ENCODE measurements at places on chromosomes 16 and 17.

DNA sequence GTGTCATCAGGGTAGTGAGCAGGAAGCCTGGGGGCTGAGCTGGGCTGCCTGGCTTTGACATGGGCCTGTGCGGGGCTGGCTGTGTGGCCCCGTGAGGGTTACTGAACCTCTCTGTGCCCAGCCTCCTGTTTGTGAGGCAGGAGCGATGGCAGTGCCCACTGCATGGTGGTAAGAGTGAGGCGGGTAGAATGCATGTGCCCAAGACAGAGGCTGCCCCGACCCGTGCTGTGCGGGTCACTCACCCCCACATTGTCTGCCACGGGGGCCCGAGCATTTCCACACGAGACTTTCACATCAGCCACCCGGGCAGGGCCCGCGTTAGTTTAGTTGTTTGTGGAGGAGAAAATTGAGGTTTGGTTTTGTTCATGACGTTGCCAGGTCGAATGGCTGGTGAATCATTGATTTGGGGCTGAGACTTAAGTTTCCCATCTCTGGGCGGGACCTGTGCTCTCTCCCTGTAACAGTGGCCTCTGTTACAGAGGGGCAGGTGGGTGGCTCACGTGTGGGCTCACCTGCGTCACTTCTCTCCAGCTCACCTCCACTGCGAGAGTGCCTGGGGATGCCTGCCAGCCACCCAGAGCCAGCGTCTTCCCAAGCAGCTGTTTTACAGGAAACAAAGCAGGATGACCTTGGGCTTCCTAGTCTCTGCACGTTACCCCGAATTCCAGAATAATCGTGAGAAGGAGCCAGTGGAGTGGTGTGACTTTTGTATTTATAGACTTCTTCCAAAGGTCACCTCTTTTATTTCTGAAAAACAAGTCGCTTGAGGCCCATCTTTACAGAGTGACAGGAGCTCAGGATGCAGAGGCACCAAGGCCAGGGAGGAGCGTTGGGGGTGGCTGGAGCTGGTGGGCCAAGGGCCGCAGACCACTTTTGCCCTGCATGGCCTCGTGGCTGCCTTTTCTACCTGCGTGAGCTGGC, 150.6 kb downstream of the RPTOR start:
- H3K27ac ChIP-seq: no peak overlapping the region
- no peaks in the 10 kb centered on the region for H3K27me3 ChIP-seq
- DNase-seq: no peak
- H3K36me3 ChIP-seq: no peaks in the 10 kb centered on the region
- no peak overlapping the region for H3K4me3 ChIP-seq

DNA sequence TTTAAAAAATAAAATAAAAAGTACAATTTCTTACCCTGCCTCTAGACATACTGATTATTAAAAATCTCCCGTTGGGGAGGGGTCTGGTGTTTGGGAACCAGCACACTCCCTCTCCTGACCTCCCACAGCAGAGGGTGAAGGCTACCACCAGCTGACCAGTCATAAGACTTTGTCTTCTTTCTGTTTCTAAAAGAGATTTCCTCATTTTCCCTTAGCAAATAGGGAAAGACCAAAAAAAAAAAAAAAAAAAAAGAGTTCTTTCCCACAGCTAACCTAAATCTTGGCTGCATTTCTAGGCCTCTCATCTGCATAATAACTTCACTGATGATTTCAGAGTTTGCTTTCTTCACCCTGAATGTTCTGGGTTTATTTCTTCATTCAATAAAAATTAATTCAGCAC, 30.3 kb downstream of the CDK5RAP3 start:
- H3K4me1 ChIP-seq: no peaks in the 10 kb centered on the region
- H3K4me3 ChIP-seq: no peak overlapping the region
- no peak for DNase-seq
- H3K27ac ChIP-seq: no peak overlapping the region
- H3K27me3 ChIP-seq: no peaks in the 10 kb centered on the region
- no peaks in the 10 kb centered on the region for H3K36me3 ChIP-seq

- peaks cover 10% of the 10 kb centered on the region for H3K27me3 ChIP-seq
- H3K27ac ChIP-seq: no peak overlapping the region
- DNase-seq: no peak
- H3K4me3 ChIP-seq: no peak overlapping the region
Measured at GRCh38 chr16:51119556-51119955, 31.5 kb downstream of the SALL1 start.

DNA sequence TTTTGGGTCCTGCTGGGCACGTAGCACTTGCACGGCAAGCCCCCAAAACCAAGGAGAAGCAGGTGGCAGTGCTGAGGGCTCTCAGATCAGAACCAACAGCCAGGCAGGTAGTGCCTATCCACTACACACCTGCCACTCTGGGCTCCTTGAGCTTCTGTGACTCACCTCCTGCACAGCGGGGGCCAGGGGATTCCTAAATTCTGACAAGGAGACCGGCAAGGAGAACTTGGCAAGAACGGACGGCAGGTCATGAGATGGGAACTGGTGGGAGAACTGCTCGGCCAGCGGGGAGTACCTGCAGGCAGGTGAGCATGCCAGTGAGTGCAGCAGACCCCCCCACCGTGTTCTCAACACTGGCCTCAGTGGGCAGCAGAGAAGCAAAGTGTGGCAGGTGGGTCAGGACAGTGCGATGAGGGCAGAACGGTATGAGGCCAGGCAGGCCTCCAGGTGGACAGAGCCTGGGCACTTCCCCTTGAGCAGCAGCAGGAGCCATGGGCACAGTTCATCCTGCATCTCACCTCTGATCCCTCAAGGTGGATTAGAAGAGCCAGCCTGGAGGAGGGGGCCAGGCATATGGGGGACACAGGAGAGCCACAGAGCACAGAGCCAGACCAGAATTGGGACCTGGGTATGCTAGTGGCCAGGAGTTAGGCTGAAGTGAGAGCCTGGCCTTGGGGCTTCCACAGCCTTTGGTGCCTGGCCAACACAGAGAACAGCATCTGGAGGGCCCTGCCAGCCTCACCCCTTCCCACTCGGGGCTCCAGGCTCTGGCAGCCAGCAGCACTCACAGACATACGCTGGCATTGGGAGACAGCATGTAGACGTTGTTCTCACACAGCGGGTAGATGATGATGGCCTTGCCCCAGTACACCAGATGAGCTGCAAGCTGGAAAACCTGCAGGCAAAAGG, 14.7 kb downstream of the MPG start:
- peaks cover 2% of the 10 kb centered on the region for H3K36me3 ChIP-seq
- no peaks in the 10 kb centered on the region for H3K27me3 ChIP-seq
- H3K27ac ChIP-seq: no peak overlapping the region
- no peak for DNase-seq
- H3K4me3 ChIP-seq: no peak overlapping the region

DNA sequence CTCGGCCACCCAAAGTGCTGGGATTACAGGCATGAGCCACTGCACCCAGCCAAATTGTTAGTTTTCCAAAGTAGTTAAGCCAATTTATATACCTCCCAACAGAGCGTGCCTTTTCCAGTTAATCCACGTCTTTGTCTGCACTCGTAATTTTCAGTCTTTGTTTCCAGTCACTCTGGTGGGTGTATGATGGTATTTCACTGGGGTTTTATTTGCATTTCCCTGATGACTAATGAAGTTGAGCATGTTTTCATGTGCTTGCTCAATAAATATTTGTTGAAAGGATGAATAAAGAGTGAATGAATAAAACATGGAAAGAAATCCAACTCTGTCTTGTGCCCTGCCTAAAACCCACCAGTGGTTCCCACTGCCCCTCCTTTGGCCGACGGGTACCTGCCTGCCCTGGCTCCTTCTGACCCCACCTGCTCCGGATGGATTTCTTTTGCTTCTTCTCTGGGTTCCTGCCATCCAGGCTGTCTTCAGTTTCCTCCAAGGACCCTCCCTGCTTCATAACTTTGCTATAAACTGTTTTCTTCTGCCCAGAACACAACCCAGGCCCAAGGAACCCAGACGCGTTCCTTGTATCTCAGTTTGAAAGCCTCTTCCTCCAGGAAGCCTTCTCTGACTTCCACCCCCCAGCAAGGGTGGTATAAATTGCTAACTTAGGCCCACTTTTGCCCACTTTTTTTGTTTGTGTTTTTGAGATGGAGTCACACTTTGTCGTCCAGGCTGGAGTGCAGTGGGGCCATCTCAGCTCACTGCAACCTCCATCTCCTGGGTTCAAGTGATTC, 3.0 kb upstream of the ABCC1 start:
- no peak overlapping the region for H3K27ac ChIP-seq
- H3K36me3 ChIP-seq: no peaks in the 10 kb centered on the region
- H3K27me3 ChIP-seq: no peaks in the 10 kb centered on the region
- DNase-seq: no peak
- no peak overlapping the region for H3K4me3 ChIP-seq

- H3K27ac ChIP-seq: no peak overlapping the region
- DNase-seq: no peak
- H3K4me3 ChIP-seq: no peak overlapping the region
- no peaks in the 10 kb centered on the region for H3K4me1 ChIP-seq
- H3K36me3 ChIP-seq: peaks cover 26% of the 10 kb centered on the region
Measured at GRCh38 chr16:56753410-56753809, 23.5 kb downstream of the NUP93 start.

GRCh38 chr17:75315541-75316243, 26.5 kb upstream of the SLC25A19 start:
- no peaks in the 10 kb centered on the region for H3K4me1 ChIP-seq
- H3K36me3 ChIP-seq: peaks cover 26% of the 10 kb centered on the region
- no peaks in the 10 kb centered on the region for H3K27me3 ChIP-seq
- no peak overlapping the region for H3K4me3 ChIP-seq
- H3K27ac ChIP-seq: no peak overlapping the region

GRCh38 chr17:7716901-7717755, at the start of gene DNAH2:
TSS of gene DNAH2 (plus strand) at chr17:7717744. CDS start at chr17:7719735, 1,991 bp downstream.
- peaks cover 15% of the 10 kb centered on the region for H3K4me1 ChIP-seq
- H3K36me3 ChIP-seq: no peaks in the 10 kb centered on the region
- no peak within 1 kb of the TSS for H3K4me3 ChIP-seq
- H3K27ac ChIP-seq: no peak within 1 kb of the TSS

- H3K4me3 ChIP-seq: no peak overlapping the region
- no peak overlapping the region for H3K27ac ChIP-seq
- H3K27me3 ChIP-seq: no peaks in the 10 kb centered on the region
- H3K36me3 ChIP-seq: no peaks in the 10 kb centered on the region
Measured at GRCh38 chr16:7921345-7921744, 588.7 kb downstream of the RBFOX1 start.

DNA sequence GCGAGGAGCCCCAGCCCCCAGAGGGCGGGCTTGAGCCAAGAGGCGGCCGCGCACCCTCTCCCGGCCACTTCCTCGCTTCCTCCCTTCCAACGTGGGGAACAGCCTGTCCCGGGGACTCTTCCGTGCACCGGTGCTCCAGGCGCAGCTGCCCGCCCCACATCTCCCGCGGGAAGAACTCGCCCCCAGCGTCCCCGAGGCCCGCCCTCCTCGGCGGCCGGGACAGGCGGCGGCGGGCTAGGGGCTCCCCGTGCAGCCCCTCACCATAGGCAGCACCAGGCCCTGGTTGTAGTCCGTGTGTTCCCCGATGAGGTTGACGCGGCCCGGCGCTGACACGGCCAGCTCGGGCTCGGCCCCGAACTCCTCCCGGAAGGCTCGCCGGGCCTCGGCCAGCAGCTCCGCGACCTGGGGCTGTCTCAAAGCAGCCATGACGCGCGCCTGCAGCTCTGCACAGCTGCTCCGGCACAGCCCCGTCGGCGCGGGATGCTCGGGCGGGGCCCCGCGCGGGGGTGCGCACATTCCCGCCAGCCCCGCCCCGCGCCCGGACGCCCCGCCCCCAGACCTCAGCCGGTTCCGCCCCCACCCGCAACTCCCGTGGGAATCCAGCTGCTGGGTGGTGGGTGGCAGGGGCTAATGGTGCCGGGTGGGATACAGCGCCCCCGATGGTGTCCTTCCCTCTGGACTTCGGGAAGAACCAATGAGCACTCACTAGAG, at the start of gene GALK1:
GALK1 (minus strand) TSS at position 482 of the 711 bp plus-strand sequence; CDS start at position 426, 56 bp downstream.
- no peaks in the 10 kb centered on the region for H3K27me3 ChIP-seq
- H3K4me3 ChIP-seq: peak within 1 kb of the TSS; percentile 32
- H3K36me3 ChIP-seq: no peaks in the 10 kb centered on the region
- peak within 1 kb of the TSS; percentile 69 for H3K27ac ChIP-seq
- H3K4me1 ChIP-seq: peaks cover 19% of the 10 kb centered on the region

DNA sequence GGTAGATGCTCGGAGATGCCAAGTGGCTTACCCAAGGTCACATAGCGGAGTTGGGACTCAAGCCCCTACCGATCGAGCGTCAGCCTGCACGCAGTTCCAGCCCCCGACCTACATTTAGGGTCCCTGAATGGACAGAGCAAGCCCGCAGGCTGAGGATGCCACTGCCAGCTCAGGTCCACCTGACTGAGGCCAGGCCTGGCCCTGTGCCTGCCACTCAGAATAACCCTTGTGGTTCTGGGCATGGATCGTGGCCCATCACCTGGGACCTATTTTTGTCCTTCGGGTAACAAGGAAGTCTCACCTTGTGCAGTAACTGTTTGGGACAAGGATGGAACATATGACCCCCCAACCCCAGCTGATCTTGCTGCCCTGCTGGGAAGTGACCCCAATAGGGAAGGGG, 17.1 kb downstream of the CDH16 start:
- no peaks in the 10 kb centered on the region for H3K4me1 ChIP-seq
- no peak overlapping the region for H3K27ac ChIP-seq
- H3K36me3 ChIP-seq: no peaks in the 10 kb centered on the region
- no peaks in the 10 kb centered on the region for H3K27me3 ChIP-seq

- H3K27me3 ChIP-seq: no peaks in the 10 kb centered on the region
- H3K4me1 ChIP-seq: no peaks in the 10 kb centered on the region
- H3K4me3 ChIP-seq: no peak overlapping the region
- peaks cover 3% of the 10 kb centered on the region for H3K36me3 ChIP-seq
- H3K27ac ChIP-seq: no peak overlapping the region
- DNase-seq: no peak
Measured at GRCh38 chr16:82005027-82005830, 6.0 kb downstream of the SDR42E1 start.

- no peak overlapping the region for H3K4me3 ChIP-seq
- DNase-seq: peak; percentile 75
- no peaks in the 10 kb centered on the region for H3K36me3 ChIP-seq
- no peaks in the 10 kb centered on the region for H3K27me3 ChIP-seq
- peaks cover 15% of the 10 kb centered on the region for H3K4me1 ChIP-seq
Measured at GRCh38 chr16:68396481-68396880, 51.8 kb downstream of the SMPD3 start.

DNA sequence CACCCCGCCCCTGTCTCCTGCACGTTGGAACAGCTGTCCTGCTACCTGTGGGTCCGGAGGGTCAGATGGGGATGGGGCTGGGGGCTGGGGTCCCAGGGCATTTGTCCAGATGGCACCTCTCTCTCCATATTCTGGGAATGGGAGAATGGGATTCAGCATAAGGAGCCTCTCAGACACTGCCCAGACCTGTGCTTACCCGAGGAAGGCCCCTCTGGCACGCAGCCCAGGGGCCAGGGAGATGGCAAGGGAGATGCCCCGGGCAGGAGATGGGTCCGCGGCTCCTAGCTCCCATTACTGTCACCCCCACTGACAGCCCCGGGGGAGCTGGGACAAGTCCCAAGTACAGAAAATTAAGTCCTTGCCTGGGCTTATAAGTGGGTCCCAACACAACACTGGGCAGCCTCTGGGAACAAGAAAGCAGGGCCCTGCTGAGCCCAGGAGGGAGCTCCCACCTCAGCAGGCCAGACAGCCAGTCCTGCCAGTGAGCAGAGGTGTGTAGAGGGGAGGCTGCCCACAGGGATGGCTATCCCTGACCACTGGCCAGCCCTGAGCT, 1.8 kb downstream of the VASN start:
- H3K27me3 ChIP-seq: no peaks in the 10 kb centered on the region
- H3K4me3 ChIP-seq: no peak overlapping the region
- H3K27ac ChIP-seq: no peak overlapping the region
- peaks cover 37% of the 10 kb centered on the region for H3K4me1 ChIP-seq

GRCh38 chr17:79174905-79175856, 100.6 kb downstream of the ENGASE start:
- H3K4me1 ChIP-seq: no peaks in the 10 kb centered on the region
- no peak for DNase-seq
- no peak overlapping the region for H3K4me3 ChIP-seq

Data from CD4-positive, CD25-positive, alpha-beta regulatory T cell (primary cell).